A673 (cell line): ENCODE measurements at places on chromosomes 5 and 9. TPM values are rescaled to one million over a fixed set of nuclear protein-coding genes. Genes with fewer than 3 reads are reported as not detected.

- H3K27me3 ChIP-seq: no peaks in the 10 kb centered on the region
- no peak for DNase-seq
- H3K4me1 ChIP-seq: peaks cover 23% of the 10 kb centered on the region
- H3K27ac ChIP-seq: no peak overlapping the region
- H3K4me3 ChIP-seq: no peak overlapping the region
These were observed 250.6 kb downstream of the ARRDC3 start for GRCh38 chr5:91132550-91132949.

GRCh38 chr9:77987880-77988525, 43.6 kb downstream of the GNAQ start:
- peaks cover 6% of the 10 kb centered on the region for H3K36me3 ChIP-seq
- no peak overlapping the region for H3K4me3 ChIP-seq
- DNase-seq: no peak

GRCh38 chr5:3020426-3020825, 268.9 kb upstream of the IRX2 start:
- H3K4me1 ChIP-seq: no peaks in the 10 kb centered on the region
- DNase-seq: no peak
- no peaks in the 10 kb centered on the region for H3K27me3 ChIP-seq

DNA sequence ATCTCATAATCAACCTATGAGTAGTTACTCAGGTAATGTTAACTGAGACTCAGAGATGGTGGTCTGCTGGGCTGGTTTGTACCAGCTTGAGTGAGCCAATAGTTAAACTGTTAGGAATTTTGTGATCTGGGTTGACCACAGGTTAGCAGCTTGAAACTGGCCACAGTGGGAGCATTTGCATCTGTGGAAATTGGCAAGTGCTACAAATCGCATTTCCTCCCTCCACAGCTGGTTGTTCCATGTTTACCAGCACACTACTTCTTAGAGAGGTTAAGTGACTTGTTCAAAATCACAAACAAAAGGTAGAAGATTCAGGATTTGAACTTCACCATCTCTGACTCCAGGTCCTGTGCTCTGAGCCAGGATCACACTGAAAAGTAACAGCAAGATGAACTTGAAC, 446.9 kb upstream of the CLINT1 start:
- no peaks in the 10 kb centered on the region for H3K4me1 ChIP-seq
- DNase-seq: no peak
- no peaks in the 10 kb centered on the region for H3K27me3 ChIP-seq
- no peak overlapping the region for H3K4me3 ChIP-seq
- H3K27ac ChIP-seq: no peak overlapping the region
- no peaks in the 10 kb centered on the region for H3K36me3 ChIP-seq

DNA sequence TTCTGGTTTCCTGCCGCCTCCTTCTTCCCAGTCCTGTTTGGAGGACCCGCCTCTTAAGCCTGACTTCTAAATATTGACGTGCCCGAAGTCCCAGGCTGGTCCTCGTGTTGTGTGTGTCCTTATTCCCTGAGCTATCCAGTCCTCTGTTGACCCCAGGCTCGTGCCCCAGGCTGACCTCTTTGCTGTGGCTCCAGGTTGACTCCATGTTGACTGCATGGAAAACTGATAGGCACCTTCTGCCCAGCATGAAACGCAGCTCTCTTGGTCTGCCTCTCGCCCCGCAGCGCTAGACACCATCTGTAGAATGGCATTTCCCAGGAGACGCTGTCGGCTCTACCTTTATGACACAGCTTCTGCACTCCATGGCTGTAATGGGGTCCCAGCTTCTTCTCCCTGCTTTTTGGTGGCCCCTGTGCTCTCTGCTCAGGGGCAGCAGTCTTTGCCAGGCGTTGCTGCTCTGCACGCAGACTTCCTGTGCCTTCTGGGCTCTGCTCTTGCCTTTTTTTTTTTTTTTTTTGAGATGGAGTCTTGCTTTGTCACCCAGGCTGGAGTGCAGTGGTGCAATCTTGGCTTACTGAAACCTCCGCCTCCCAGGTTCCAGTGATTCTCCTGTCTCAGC, 28.4 kb downstream of the EHMT1 start:
- peaks cover 3% of the 10 kb centered on the region for H3K36me3 ChIP-seq
- no peaks in the 10 kb centered on the region for H3K27me3 ChIP-seq
- DNase-seq: no peak
- H3K27ac ChIP-seq: no peak overlapping the region
- H3K4me3 ChIP-seq: no peak overlapping the region

- peak overlapping the region; percentile 95 for H3K27ac ChIP-seq
- peaks cover 60% of the 10 kb centered on the region for H3K36me3 ChIP-seq
- peaks cover 16% of the 10 kb centered on the region for H3K4me1 ChIP-seq
- no peaks in the 10 kb centered on the region for H3K27me3 ChIP-seq
- peak; percentile 72 for DNase-seq
These were observed 757 bp downstream of the CDC26 start for GRCh38 chr9:113274474-113275156.

- H3K27ac ChIP-seq: no peak overlapping the region
- H3K4me3 ChIP-seq: no peak overlapping the region
- H3K27me3 ChIP-seq: no peaks in the 10 kb centered on the region
- DNase-seq: no peak
- H3K36me3 ChIP-seq: no peaks in the 10 kb centered on the region
These were observed 11.3 kb downstream of the RAPGEF1 start for GRCh38 chr9:131728546-131728910.

GRCh38 chr5:135337064-135337463, 62.0 kb downstream of the MACROH2A1 start:
- peaks cover 44% of the 10 kb centered on the region for H3K36me3 ChIP-seq
- no peak for DNase-seq
- no peak overlapping the region for H3K27ac ChIP-seq

DNA sequence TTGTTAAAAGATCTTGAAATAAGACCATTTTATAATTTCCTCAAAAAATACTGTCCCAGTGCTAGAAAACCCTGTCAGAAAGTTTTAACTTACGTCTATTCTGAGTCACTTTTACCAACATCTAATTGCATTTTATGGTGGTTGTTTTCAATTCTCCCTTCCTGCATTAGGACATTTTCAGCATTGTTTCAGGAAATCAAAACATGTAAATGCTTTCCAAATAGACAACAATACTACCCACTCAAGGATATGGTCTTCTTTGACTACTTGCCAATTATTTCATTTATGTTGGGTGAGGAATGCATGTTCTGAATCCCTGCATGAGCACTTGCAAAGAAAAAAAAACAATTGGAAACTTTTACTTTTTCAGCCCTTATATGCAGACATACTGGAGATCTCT, 284.6 kb upstream of the PDE4D start:
- peaks cover 9% of the 10 kb centered on the region for H3K27me3 ChIP-seq
- peak; percentile 42 for DNase-seq

GRCh38 chr5:50770441-50770840, 104.0 kb downstream of the PARP8 start:
- H3K27ac ChIP-seq: no peak overlapping the region
- H3K27me3 ChIP-seq: no peaks in the 10 kb centered on the region
- DNase-seq: no peak
- no peak overlapping the region for H3K4me3 ChIP-seq
- H3K4me1 ChIP-seq: no peaks in the 10 kb centered on the region
- H3K36me3 ChIP-seq: no peaks in the 10 kb centered on the region

The GDNF gene
- 14.7 and 18.4 TPM in 2 replicates for total RNA-seq

DNA sequence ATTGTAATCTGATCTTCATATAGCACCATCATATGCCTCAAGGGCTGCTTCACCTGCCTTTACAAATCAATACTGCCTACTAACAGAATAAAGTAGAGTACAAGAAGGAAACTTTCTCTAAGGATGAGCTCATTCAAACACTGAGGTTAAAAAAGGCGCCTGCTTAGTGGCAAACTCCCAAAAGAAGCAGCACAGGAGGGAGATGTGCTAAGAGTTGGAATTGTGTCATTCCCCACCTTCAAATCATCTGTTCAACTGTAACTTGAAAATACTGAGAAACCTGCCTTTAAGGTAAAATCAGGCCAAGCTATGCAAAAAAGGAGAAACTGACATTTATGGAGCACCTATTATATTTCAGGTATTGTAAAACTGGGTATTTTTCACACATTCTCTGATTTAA, 560.6 kb downstream of the PTPRD start:
- H3K27ac ChIP-seq: no peak overlapping the region
- no peaks in the 10 kb centered on the region for H3K36me3 ChIP-seq
- H3K4me1 ChIP-seq: no peaks in the 10 kb centered on the region
- no peaks in the 10 kb centered on the region for H3K27me3 ChIP-seq
- DNase-seq: no peak

DNA sequence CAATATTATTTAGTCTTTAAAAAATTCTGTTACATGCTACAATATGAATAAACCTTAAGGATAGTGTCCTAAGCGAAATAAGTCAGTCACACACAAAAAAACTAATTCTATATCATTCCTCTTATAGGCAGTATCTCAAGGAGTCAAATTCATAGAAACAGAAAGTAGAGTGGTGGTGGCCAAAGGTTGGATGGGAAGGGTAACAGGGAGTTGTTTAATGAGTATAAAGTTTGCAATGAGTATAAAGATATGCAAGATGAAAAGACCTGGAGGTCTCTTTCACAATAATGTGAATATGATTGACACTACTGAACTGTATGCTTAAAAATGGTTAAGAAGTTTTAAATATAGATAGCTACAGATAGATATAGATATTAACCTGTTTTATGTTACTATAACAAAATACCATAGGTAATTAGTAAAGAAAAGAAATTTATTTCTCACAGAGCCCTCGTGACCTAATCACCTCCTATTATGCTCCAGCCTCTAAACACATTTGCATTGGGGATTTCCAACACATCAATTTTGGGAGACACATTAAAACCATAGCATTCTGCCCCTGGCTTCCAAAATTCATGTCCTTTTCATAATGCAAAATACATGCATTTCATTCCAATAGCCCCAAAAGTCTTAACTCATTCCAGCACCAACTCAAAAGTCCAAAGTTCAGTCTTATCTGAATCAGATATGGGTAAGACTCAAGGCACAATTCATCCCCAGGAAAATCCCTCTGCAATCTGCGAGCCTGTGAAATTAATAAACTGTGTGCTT, 93.6 kb downstream of the ATPSCKMT start:
- H3K4me1 ChIP-seq: no peaks in the 10 kb centered on the region
- peaks cover 12% of the 10 kb centered on the region for H3K27me3 ChIP-seq
- H3K27ac ChIP-seq: no peak overlapping the region
- H3K36me3 ChIP-seq: no peaks in the 10 kb centered on the region

DNA sequence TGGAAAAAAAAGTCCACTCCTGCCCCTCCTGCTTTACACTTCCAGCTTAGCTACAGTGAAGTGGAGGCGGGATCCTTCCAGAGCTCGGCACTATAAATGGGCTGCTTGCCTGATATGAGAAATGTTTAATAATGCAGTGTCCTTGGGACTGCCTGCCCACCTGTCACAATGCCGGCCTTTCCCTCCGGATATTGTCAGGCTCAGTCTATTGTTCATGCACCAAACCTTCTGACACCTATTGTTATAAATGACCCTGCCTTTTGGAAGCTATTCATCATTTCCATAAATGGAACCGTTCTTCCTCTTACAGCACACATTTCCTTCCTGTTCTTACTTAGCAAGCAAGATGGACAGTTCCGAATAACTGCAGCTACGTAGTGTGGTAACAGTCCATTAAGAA, 146.3 kb downstream of the DMAC1 start:
- no peaks in the 10 kb centered on the region for H3K36me3 ChIP-seq
- no peak for DNase-seq
- H3K27ac ChIP-seq: no peak overlapping the region
- no peak overlapping the region for H3K4me3 ChIP-seq

DNA sequence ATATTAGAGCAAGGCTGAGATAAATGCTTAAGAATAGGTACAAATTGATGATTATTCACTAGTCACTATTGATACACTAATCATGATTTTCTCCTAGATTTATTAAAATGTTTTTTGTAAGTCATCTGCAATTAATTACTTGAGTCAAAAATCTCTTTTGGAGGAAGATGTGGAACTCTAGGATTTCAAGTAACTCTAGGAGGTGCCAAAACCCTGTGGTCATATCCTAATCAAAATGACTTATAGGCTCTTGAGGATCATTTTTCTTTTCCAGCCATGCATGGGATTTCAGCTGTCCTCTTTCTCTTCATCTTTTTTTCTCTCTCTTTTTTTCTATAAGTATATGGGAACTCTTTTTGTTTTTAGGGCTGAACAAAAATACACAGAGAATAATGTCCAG, 141.8 kb upstream of the CD180 start:
- H3K36me3 ChIP-seq: no peaks in the 10 kb centered on the region
- no peak overlapping the region for H3K27ac ChIP-seq
- peak; percentile 54 for DNase-seq
- H3K4me3 ChIP-seq: no peak overlapping the region
- H3K4me1 ChIP-seq: peaks cover 36% of the 10 kb centered on the region

The ZNF608 gene
- 1.9 and 2.4 TPM in 2 replicates for total RNA-seq

The PCDHB6 gene
- total RNA-seq: 7.3 and 9.1 TPM in 2 replicates

The GABRA1 gene
- total RNA-seq: not detected in 2 replicates

The DOCK2 gene
- 1.8 and 2.2 TPM in 2 replicates for total RNA-seq

GRCh38 chr9:126411225-126411947, 84.8 kb downstream of the MVB12B start:
- H3K4me3 ChIP-seq: no peak overlapping the region
- H3K4me1 ChIP-seq: no peaks in the 10 kb centered on the region
- DNase-seq: no peak
- no peaks in the 10 kb centered on the region for H3K36me3 ChIP-seq

The ZBED3 gene
- 9.9 and 10.4 TPM in 2 replicates for total RNA-seq

DNA sequence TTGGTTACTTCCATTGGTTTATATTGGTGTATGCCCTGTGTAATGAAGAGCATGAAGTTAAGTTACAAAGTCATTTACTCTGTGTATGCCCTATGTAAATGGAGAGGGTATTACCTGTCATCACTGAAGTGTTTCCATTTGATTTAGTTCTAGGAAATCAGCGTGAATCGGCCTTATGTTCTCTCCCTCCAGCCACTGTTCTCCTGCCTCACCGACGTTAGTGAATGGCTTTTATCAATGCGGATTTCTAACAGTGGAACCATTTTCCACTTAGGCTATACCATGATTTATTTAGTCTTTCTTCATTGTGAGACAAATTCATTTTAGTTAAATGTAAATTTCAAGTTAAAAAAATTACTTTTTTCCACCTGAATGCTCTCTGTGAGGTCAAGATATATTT, 327.0 kb upstream of the ADCY2 start:
- H3K27ac ChIP-seq: no peak overlapping the region
- H3K27me3 ChIP-seq: no peaks in the 10 kb centered on the region
- DNase-seq: no peak

DNA sequence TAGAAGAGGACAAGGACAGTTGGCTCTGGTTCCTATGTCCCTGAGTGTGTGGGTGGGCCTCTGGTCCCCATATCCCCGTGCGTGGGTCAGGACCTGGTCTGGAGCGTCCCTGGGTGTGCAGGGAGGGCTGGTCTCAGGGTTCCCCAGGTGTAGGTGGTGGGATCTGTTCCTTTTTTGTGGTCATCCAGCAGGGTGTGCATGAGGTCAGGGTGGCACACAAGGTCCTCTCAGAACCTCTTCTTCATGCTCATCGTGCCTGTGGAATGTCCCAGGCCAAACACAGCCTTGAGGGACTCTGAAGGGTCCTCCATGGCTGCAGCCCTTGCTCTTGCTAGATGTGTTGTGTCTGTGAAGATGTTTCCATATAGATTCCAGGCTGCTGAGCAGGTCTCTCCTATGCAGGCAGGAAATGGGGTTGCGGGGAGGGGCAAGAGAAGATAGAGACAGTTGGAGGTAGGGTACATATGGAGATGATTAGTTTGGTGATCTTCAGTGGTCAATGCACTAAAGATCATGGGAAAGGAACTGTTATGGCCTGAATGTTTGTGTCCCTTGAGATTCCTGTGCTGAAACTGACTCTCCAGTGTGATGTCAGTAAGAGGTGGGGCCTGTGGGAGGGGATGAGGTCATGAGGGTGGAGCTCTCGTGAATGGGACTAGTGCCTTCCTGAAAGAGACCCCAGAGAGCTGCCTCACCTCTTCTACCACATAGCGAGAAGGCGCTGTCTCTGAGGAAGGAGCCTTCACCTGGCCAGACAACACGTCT, 53.1 kb downstream of the NXNL2 start:
- no peak overlapping the region for H3K27ac ChIP-seq
- H3K4me1 ChIP-seq: peaks cover 19% of the 10 kb centered on the region
- no peak overlapping the region for H3K4me3 ChIP-seq
- no peaks in the 10 kb centered on the region for H3K27me3 ChIP-seq
- H3K36me3 ChIP-seq: no peaks in the 10 kb centered on the region

The B4GALT7 gene
- 15.0 and 17.3 TPM in 2 replicates for total RNA-seq
